NT2/D1 (cell line): ENCODE measurements at places on chromosomes 7 and 10.

- no peak for DNase-seq
Measured at GRCh38 chr10:101044117-101044516, 13.1 kb downstream of the SFXN3 start.

DNA sequence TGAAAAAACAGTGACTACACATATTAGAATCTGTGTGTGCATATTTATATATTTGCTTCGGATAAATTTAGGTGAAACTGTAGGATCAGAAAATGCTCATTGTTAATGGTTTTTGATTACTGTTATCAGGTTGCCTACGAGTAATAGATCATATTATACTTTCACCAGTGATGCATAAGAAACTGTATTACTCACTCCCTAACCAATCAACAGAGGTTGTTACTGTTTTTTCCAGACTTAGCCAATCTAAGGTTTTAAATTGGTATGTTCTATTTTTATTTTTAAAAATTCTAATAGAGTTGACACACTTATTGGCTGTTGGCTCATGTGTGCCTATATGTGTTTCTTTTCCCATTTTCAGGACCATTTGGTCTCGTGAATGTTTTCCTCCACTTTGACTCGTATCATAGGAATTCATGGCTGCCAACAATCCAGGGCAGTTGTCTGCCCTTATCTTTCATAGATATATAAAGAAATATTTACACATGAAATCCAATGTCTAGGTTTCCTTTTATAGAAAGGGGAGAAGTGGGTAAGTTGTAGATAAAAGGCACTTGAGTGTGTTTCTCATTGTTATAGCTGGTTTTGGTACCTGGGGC, 59.2 kb downstream of the ANLN start:
- DNase-seq: no peak

DNA sequence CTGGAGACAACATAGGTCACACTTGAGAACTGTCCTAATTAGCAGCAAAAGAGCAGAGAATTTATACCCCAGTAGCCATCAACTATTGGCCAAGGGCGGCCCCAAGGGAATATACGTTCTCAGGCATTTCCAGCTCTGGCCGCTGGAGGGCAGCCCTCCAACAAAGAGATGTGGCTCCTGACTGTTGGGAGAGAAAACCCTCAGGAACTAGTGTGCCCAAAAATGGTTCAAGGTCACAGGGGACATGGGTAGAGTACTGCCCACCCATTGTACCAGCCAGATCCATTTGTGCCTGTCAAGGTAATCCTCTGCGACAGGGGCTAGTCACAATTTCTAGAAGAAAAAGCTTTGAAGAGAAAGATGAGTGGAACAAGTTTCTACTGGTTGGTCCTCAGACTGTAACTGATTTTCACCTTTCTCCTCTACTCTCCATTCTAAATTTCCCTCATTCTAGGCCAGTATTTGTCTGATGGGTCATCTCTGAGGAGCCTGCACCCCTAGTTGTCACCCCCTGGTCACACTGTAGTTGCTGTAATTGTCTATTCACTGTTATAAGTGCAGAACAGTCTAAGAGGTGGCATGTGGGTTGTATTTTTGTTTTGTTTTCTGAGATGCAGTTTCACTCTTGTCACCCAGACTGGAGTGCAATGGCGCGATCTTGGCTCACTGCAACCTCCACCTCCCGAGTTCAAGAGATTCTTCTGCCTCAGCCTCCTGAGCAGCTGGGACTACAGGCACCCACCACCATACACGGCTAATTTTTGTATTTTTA, 14.7 kb upstream of the C7orf33 start:
- DNase-seq: peak; percentile 30

DNA sequence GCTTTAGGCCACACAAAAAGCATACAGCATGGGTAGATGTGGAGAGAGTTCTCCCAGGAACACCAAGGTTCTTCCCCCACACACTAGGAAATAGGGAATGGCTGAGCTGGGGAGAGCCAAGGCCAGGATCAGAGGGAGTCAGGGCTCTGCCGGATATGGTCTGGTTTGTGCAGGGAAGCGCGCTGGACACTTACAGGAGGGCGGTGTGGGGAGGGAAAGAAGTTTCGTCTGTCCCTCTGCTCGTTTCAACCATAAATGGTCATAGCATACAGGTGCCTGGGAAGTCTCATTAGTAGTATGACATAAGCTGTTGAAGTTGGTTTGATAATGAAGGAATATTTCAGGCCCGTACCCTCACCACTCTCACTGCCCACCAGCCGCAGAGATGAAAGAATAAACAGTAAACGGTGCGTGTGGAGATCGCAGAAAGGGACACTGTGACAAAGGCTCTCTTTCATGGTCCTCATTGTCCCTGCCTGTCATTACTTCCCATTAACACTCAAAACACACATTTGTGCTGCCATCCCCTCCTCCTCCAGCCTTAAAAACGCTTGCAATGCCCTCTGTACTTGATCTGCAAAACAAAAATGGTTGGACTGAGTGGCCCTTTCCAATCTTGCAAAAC, 207.2 kb downstream of the CELF2 start:
- DNase-seq: no peak

DNA sequence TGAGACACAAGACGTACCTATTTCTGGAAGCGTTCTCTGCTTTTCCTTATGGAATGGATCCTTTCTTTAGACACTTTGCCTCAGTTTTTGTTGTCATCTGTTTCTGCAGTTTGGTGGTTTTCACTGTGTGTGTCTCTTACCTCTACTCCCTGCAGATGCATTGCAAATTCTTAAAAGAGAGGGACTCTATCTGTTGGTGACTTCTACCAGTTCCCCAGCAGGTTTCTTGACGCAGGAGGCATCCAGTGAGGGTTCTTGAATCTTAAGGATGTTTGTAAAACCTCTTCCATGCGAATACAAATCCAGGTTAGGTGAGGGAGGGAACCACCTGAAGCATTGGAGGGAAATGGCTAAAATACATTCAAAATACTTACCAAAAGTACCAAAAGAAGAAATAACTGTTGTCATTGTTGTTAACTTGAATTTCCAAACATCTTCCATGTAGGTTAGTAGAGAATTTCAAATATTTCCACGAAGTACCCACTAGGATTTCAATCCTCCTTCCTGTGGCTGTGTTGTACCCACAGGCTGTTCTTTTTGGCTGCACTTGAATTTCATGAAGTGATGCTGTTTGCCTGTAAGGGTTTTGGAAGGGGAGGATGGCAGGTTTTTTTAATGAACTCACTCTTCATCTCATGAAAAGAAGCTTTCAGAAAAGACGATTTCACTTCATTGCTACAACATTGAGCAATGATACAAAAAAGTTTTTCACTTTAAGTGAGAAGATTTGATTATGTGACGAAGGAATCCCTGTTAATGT, 32.2 kb downstream of the PLXDC2 start:
- no peak for DNase-seq

GRCh38 chr7:135253851-135254771, 20.5 kb downstream of the STRA8 start:
- DNase-seq: no peak

GRCh38 chr7:69817841-69818635, 219.8 kb downstream of the AUTS2 start:
- DNase-seq: no peak

GRCh38 chr10:96287392-96288105, 16.2 kb upstream of the BLNK start:
- no peak for DNase-seq

DNA sequence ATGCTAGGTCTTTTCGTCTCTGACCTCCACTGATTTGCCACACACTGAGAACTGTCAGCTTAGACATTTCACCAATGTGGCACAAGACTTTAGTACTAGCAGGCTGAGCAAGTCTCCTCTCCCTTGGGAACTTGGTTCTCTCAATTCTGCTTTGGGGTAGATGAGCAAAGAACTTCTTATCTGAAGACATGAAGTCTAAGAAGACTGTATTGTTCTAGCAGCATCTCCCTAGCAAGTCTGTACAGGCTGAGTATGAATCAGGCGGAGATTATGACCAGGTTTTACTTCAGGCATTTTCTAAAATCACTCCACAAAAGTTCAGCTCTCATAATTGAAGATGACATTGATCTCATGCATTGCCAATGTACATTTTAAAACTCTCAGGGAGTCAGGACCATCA, 23.8 kb upstream of the STN1 start:
- DNase-seq: no peak

- no peak for DNase-seq
Measured at GRCh38 chr10:5817322-5818047, 4.3 kb upstream of the GDI2 start.

GRCh38 chr10:3421537-3422257, 249.1 kb upstream of the PITRM1 start:
- DNase-seq: no peak

GRCh38 chr7:50641442-50642405, 76.5 kb upstream of the DDC start:
- DNase-seq: no peak

- DNase-seq: no peak
Measured at GRCh38 chr7:15131661-15132060, 229.1 kb upstream of the DGKB start.

DNA sequence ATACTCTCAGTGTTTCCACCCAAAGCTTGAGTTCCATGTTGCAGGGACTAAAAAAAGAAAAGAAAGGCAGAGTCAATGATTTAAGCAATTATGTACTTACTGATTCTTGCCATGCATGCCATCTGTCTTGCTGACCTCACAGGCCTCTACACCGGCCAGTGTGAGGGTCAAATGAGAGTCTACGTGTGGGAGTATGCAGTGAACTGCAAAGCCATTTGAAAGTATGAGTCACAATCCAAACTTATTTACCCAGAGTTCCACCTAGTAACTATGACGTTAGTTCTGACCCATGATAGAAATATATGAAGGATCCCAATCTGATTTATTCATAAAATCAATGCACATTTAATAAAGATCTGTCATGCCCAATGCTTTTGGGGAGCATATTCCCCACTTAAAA, 26.5 kb downstream of the PDE1C start:
- DNase-seq: no peak

- DNase-seq: no peak
Measured at GRCh38 chr7:86477343-86477935, 166.3 kb upstream of the GRM3 start.

- no peak for DNase-seq
Measured at GRCh38 chr7:34275624-34276023, 370.3 kb downstream of the BMPER start.

DNA sequence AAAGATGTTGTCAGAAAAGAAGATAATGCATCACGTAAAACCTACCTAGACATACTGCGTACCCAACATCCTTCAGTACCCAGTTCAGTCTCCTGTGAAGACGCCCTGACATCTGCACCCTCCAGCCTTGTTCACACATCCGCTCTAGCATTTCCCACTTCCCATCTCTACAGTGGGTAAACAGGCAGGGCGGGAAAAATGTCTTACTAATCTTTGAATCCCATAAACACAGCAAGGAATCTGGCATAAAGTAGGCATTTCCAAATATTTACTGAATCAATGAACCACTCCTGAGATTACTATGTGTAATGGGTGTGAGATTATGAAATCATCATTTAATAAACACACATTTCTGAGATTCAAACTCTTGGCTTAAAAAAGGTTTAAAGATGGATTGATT, 132.8 kb downstream of the GLI3 start:
- no peak for DNase-seq

GRCh38 chr10:47145290-47145934, 154.6 kb upstream of the GDF10 start:
- no peak for DNase-seq

- no peak for DNase-seq
Measured at GRCh38 chr10:68705548-68705947, 15.5 kb upstream of the CCAR1 start.

DNA sequence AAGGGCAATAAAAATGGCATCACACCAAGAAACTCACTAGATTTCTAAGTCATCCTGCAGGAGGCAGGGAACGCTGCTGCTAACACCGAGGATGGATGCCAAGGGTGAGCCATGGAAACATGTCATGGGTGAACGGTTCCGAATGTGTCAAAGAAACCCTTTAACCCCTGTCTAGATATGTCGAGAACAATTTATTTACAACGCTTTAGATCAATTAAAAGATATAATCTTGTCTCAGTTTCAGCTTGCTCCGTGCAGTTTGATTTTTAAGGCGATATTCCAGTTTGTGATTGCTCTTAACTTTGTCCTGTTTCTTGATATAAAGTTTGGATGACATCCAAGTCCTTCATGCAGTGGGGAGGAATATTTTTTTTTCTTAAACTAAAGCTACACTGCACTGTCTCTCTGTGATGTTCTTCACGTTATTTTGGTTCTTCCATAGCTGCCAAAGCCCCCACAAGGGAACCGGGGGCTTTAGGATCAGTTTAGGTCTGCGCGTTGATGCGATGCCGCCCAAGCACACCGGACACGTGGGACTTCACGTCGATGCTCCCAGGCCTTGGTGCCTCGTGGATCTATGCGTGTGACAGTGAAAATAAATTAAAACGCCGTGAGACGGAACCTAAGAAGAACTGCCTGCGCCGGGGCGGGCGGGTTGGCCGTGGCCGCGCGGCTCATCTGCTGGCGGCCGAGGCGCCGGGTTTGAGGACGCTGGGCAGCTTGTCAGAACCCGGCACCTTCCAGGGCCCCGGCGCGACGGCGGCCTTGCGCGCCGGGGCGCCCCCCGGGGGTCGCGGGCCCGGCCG, 220.3 kb downstream of the PHTF2 start:
- DNase-seq: no peak

GRCh38 chr7:84847790-84848189, 339.1 kb downstream of the SEMA3D start:
- DNase-seq: no peak

GRCh38 chr7:114141415-114141814, 222.6 kb upstream of the PPP1R3A start:
- DNase-seq: no peak

- DNase-seq: peak; percentile 36
Measured at GRCh38 chr7:52168085-52168484, 851.5 kb upstream of the COBL start.

DNA sequence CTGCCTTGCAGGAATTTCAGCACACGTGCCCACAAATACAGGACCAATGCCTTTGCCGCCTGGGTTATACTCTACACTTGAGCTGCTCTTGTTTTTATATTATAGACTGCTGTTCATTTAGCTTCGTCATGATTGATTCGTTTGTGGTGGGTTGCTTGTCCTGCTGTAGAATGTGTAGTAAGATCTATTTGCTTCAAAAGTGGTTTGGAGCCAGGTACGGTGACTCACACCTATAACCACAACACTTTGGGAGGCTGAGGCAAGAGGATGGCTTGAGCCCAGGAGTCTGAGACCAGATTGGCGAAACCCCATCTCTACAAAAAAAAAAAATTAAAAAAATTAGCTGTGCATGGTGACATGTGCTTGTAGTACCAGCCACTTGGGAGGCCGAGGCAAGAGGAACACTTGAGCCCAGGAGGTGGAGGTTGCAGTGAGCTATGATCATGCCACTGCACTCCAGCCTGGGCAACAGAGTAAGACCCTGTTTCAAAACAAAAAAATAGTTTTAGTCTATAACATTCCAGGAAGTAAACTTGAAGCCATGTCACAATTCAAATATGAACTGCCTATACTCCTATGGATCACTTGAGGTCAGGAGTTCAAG, 9.0 kb upstream of the RHBDD2 start:
- no peak for DNase-seq

DNA sequence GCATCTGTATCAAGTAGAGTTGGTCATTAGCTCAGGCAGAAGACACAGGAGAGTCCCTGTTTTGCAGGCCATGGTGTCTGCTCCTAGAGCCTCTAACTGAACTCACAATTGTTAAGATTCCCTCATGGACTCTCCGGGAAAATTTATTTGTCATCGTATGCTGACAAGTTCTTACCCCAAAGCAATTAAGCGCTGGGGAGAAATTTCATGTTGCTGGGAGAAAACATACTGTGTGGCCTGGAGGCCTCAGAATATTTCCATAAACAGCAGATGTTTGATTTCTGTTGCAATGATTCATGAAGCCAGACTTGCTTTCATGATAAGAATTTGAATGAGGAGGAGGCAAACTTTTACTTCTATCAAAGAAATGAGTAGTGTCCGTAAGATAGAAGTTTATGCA, 583.2 kb downstream of the GATA3 start:
- DNase-seq: no peak

GRCh38 chr7:38027884-38028455, 107.5 kb downstream of the EPDR1 start:
- DNase-seq: no peak
